ENCODE measurements at places on chromosomes 2 and 18. TPM values are rescaled to one million over a fixed set of nuclear protein-coding genes. Genes with fewer than 3 reads are reported as not detected.

Gene SLC8A1
- 53.6 TPM for total RNA-seq

Gene ACMSD
- total RNA-seq: not detected

Gene DNAJC5G
- not detected for total RNA-seq

Gene CYP27C1
- not detected for total RNA-seq

Gene COBLL1
- 14.5 TPM for total RNA-seq

Gene EPG5
- 62.5 TPM for total RNA-seq

Gene CRACDL
- not detected for total RNA-seq

Gene XPO1
- 361 TPM for total RNA-seq

Gene PLB1
- 3.1 TPM for total RNA-seq

Gene CAPN10
- 30.3 TPM for total RNA-seq

Gene SATB2
- total RNA-seq: 4.9 TPM

Gene C1QL2
- total RNA-seq: not detected

Gene HRH4
- 0.12 TPM for total RNA-seq

Gene LOXHD1
- total RNA-seq: not detected

Gene SERPINB13
- not detected for total RNA-seq

Gene ALMS1
- total RNA-seq: 16.6 TPM

Gene ARHGAP25
- 1.1 TPM for total RNA-seq

Gene TMEM200C
- total RNA-seq: 0.12 TPM

All from uterine smooth muscle cell (primary cell).